ENCODE measurements at places on chromosomes 2 and 18.

DNA sequence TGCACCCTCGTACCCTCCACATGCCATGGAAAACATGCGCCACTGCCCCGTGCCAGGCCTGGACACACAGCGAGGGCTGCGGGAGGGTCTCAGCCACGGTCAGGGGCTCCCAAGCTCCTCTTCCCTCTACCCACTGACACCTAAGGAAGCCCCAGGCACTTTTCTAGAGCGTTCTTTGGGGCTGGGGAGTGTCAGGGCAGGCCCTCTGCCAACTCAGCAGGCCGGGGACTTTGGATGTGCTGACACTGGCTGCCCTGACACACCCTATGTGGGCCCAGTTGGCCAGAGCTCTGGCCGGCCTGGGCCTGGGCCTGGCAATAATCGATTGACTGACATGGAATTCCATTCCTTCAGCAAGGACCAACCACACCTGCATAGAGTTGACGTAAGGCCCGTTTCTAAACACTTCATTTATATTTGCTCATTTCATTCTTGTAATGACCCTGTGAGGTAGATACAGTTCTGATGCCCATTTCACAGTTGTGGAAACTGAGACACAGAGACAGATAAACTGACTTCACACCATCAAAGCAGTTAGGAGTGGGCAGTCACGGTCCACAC lies 70.5 kb downstream of the ZFP36L2 start:
- DNase-seq: no peak

- no peak for DNase-seq
These were observed 95.3 kb downstream of the CDH7 start for GRCh38 chr18:65846107-65846506.

- DNase-seq: peak; percentile 59
These were observed 100.2 kb upstream of the CDC42EP3 start for GRCh38 chr2:37771600-37772088.

GRCh38 chr2:69082430-69082997 lies 69.5 kb downstream of the ANTXR1 start:
- peak; percentile 94 for DNase-seq

- peak; percentile 40 for DNase-seq
These were observed 6.0 kb upstream of the LIMS2 start for GRCh38 chr2:127681288-127681804.

GRCh38 chr2:20617892-20618467 lies 32.9 kb downstream of the HS1BP3 start:
- DNase-seq: peak; percentile 99

GRCh38 chr18:75859533-75859932 lies 432.0 kb upstream of the SMIM21 start:
- no peak for DNase-seq

GRCh38 chr2:61694312-61695274 lies 156.4 kb upstream of the XPO1 start:
- peak; percentile 94 for DNase-seq

DNA sequence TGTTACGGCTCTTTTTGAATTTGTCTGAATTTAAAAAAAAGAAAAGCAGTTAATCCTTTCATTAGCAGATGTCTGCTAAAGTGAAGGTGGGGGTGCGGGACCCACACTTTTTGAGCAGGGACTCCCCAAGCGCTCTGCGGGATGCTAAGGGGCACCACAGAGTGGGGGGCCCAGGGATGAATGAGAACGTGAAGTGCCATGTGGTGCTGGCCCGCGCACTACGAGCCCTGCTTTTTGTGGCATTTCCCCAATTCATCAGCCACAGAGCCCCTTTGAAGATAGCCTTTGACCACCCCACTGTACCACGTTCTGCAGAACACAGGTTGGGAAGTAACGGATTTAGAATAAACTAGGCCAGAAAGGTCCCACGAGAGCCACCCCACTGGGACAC lies 28.6 kb downstream of the HS1BP3 start:
- no peak for DNase-seq

GRCh38 chr18:49632588-49632987 lies 70.7 kb downstream of the LIPG start:
- no peak for DNase-seq

DNA sequence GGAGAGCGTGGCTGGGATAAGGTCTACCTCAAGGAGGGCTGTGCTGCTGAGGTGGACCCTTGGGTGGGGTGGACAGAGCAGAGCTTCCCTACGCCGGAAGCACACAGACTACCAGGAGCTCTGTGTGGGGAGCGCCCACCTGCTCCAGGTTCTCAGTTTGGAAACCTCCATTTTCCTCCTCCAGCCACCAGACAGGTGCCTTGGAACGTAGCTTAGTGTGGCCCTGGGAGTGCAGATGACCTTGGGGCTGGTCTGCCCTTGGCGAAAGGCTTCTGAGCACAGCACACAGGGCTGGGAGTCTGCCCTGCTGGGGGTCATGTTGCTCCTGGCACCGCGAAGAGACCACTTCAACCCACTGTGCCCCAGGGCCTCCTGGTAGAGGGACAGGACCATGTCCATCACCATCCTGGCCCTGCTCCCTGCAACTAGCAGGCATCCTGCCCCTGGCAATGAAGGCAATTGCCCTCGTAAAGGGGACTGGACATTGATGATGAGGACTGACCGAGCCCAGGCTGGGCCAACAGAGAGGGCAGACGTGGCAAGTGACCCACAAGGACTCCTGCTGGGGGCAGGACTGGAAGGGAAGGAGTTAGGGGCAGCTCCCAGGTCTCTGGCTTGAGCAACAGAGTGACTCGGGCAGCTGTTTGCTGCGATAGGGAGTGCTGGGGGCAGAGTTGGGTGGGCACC lies 214.7 kb downstream of the CYP26B1 start:
- DNase-seq: no peak

DNA sequence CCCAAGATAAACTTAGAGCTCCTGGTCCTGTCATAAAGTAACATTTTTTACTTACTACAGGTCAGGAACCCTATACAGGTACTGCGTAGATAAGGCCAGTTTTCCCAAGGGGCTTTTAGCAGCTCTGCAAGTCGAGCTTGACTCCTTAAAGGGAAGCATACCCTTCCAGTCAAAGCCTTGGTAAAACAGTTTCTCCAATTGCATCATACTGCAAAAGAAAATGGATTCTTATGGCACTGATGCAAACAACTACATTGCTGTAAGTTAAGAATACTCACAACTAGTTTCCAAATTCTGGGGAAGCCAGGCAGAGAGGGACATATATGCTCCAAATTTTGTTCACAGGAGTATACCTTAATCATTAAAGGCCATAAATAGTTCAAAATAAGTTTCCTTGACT lies 31.0 kb downstream of the MYO3B start:
- no peak for DNase-seq

DNA sequence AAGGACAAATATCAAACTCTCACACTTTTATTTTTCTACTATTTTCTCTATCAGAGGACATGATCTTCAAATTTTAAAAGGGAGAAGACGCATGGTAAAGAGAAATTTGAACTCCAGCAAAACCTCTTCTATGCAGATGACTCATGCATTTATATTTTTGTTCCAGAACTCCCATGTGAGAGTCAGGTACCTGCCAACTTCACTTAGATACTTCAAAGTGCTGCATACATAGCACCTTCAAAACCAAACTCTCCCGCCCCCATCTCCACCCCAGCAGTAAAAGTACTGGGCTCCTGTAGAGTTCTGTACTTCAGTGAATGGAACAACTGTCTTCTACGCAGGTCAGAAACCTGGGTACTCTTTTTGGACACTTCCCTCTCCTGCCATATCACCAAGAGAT lies 398.3 kb downstream of the TGIF1 start:
- no peak for DNase-seq

- DNase-seq: peak; percentile 71
These were observed 38.7 kb upstream of the SERTAD2 start for GRCh38 chr2:64692401-64692800.

GRCh38 chr18:2981212-2981728 lies 31.7 kb downstream of the LPIN2 start:
- DNase-seq: peak; percentile 97

DNA sequence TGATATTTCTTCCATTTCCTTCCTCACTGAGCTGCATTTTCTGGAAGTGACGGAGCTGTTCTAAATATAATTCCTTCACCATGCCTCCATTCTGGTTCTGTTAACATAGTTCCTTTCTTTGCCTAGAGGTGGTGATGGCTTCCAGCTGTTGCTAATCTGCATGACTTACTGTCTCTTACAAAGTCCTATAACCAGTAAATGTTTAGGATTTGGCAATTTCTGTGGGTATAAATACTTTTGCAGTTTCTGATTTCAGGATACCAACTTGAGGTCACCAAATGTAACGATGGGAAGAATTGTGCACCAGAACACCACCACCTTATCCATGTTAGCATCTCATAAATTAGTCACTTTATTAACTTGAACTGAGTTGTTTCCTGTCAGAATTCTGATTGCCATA lies 101.7 kb upstream of the FN1 start:
- DNase-seq: peak; percentile 88

DNA sequence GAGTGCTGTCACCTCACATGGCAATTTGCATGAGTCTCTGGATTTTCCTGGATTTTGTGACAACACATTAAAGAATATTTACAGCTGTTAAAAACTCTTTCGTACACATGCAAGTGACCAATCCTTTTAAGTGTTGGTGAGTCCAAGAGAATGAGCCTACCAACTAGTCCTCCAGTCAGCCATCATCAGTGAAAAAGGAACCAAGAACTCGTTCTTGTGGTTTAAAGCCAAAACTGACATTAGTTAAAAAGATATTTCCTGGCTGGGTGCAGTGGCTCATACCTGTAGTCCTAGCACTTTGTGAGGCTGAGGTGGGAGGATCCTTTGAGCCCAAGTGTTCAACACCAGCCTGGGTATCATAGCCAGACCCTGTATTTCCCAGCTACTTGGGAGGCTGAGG lies 215.4 kb upstream of the ITGA4 start:
- DNase-seq: no peak

DNA sequence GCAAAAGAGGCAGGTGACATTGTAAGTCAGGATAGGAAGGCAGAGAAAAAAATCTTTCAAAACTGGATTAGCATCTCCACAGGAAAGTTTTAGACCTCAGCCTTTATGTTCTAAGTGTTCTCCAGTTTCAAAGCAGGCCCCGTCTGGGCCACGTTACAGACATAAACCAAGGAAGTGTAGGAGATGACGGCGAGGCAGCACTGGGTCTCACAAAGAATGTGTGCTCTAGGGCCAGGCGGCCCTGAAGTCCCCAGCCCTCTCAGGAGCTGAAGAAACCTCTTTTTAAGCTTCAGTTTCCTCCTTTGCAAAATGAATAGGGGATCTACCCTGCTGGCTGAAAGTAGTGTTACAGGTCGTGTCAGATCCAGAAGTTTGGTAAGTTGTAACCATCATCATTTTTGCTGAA lies 81.7 kb downstream of the SPRED2 start:
- DNase-seq: peak; percentile 43

GRCh38 chr2:222912117-222912516 lies 51.3 kb downstream of the ACSL3 start:
- DNase-seq: peak; percentile 86

- DNase-seq: peak; percentile 66
These were observed 286.5 kb upstream of the SYT4 start for GRCh38 chr18:43563780-43564179.

- DNase-seq: no peak
These were observed 53.9 kb downstream of the MAP4K3 start for GRCh38 chr2:39383146-39383545.

- DNase-seq: no peak
These were observed 1432.2 kb upstream of the ACVR2A start for GRCh38 chr2:146412625-146413024.

DNA sequence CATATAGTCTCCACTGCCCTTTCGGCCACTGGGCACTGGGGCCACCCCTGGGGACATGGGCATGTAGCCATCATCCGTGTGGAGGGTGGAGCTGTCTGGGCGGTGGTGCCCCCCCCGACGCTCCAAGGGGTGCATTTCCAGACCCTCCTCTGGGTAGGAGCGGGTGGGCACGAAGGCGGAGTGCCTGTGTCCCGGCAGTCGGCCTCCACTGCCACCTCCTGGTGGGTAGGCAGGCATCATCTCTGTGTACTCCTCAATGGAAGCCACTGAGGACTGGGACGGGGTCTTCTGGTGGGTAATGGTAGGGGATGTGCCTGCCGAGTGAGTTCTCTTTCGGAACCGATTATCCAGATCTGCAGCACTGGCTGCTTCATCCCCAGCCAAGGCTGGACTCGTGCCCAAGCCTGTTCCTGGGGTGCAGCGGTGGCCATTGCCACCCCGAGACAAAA lies 2.8 kb downstream of the IRS1 start:
- peak; percentile 64 for DNase-seq

GRCh38 chr18:25038261-25038660 lies 313.7 kb downstream of the ZNF521 start:
- no peak for DNase-seq

DNA sequence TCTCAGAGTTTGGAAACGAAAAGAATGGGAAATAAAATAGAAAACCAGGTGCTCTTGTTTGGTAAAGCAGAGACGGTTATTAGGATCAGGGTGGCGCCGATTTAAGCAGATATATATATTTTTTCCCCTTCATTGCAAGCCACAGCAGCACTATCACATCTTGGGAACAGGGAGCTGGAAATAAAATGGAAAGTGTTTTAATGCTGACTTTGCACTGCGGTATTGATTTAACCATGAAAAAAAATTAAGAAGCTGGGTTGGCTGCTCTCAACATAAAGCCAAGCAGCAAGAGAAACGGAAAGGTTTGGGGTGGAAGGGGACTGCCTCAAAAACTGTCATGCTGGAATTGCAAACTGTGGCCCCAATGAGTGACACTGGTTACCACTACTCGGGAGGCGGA lies 102.7 kb upstream of the ZBTB14 start:
- DNase-seq: no peak

DNA sequence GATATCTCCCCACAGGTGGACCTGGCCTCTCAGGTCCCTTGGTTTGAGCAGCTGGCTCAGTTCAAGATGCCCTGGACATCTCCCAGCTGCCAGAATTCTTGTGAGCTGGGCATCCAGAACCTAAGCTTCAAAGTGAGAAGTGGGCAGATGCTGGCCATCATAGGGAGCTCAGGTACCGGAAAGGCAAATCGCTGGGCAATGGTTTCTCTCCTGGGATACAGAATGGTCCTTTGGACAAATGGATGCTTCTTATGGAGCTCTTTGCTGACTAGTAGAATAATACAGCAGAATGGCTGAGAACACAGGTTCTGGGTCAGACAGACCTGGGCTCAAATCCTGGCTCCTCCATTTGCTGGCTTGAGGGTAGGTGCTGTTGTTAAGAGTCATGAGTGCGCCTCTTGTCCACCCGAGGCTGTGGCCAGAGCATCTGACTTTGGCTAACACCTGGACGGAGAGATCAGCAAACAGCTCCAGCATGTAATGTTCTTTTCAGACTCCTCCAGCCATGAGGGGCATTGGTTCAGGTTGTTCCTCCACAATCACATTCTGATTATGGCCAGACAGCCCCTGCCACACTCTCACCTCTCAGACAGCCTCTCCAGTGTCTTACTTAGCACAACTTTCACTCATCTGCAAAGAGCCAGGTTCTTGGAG lies 7.5 kb downstream of the ABCG8 start:
- no peak for DNase-seq

GRCh38 chr2:40448476-40449079 lies 3.3 kb downstream of the SLC8A1 start:
- peak; percentile 50 for DNase-seq

- DNase-seq: no peak
These were observed 2.8 kb upstream of the GPR45 start for GRCh38 chr2:105238664-105239240.

All from choroid plexus epithelial cell (primary cell).